ENCODE measurements at places on chromosomes 3 and 15.

- no peaks in the 10 kb centered on the region for H3K36me3 ChIP-seq
- no peak overlapping the region for H3K4me3 ChIP-seq
- no peaks in the 10 kb centered on the region for H3K27me3 ChIP-seq
- peaks cover 6% of the 10 kb centered on the region for H3K4me1 ChIP-seq
- H3K27ac ChIP-seq, result peak overlapping the region; percentile 44
- DNase-seq, result no peak
These were observed 210.8 kb upstream of the SEMA6D start for GRCh38 chr15:47506329-47507100.

GRCh38 chr3:13272831-13273603 lies 147.1 kb downstream of the NUP210 start:
- H3K36me3 ChIP-seq, result no peaks in the 10 kb centered on the region
- no peak overlapping the region for H3K27ac ChIP-seq
- no peak overlapping the region for H3K4me3 ChIP-seq
- DNase-seq, result no peak

GRCh38 chr3:126146034-126146433 lies 34.4 kb downstream of the ALDH1L1 start:
- no peaks in the 10 kb centered on the region for H3K4me1 ChIP-seq
- H3K27me3 ChIP-seq, result no peaks in the 10 kb centered on the region
- H3K36me3 ChIP-seq, result peaks cover 32% of the 10 kb centered on the region
- no peak for DNase-seq
- no peak overlapping the region for H3K4me3 ChIP-seq

GRCh38 chr3:140468407-140468806 lies 209.5 kb upstream of the TRIM42 start:
- no peaks in the 10 kb centered on the region for H3K27me3 ChIP-seq
- no peak for DNase-seq
- no peak overlapping the region for H3K27ac ChIP-seq
- no peak overlapping the region for H3K4me3 ChIP-seq

DNA sequence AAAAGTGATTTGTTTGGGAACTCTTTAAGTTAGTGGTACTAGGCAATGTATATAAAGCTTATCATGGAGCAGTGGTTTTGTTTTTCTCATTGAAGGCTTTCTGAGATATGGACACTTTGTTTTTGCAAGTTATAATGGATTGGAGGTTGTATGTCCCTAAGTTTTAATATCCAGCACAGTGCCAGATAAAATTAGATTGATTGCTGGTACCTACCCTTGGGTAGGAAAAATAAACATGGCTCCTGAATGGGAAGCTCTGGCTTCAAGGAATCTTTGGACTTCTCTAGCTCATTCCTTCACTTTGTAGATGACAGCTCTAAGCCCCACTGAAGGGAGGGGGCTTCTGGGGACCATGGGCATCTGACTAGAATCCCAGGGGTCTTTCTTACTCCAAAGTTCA lies 81.8 kb upstream of the SKOR1 start:
- no peaks in the 10 kb centered on the region for H3K36me3 ChIP-seq
- H3K27me3 ChIP-seq, result no peaks in the 10 kb centered on the region
- H3K4me1 ChIP-seq, result no peaks in the 10 kb centered on the region

DNA sequence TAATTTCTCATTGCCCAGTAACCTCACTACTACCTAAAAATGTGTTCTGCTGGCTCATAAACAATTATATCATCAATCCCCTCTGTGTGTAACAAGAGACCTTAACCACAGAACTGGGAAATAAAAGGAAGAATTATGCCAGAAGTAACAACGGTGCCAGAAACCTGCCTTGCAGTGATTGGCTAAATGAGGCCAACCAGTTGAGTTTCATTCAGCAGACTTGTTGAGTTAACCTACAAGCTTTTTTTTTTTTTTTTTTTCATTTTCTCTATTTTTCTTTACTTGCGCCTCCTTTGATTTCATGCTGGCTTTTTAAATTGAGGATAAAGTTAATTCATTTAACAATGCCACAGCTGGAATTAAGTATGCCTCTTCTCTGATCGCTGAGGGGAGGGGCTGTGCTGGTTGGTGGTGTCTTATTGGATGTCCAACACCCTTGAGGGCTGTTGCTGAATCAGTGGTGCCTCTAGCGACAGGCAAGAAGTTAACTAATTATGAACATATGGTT lies 30.0 kb upstream of the GMNC start:
- no peak overlapping the region for H3K4me3 ChIP-seq
- no peak for DNase-seq
- no peaks in the 10 kb centered on the region for H3K27me3 ChIP-seq
- no peaks in the 10 kb centered on the region for H3K36me3 ChIP-seq
- H3K4me1 ChIP-seq, result no peaks in the 10 kb centered on the region
- H3K27ac ChIP-seq, result no peak overlapping the region

GRCh38 chr3:194278186-194278845 lies 72.8 kb downstream of the CPN2 start:
- H3K36me3 ChIP-seq, result no peaks in the 10 kb centered on the region
- H3K27ac ChIP-seq, result peak overlapping the region; percentile 87
- H3K4me1 ChIP-seq, result peaks cover 52% of the 10 kb centered on the region

GRCh38 chr3:83048556-83048955 lies 1287.1 kb upstream of the GBE1 start:
- H3K27ac ChIP-seq, result no peak overlapping the region
- DNase-seq, result no peak
- H3K4me3 ChIP-seq, result no peak overlapping the region
- H3K4me1 ChIP-seq, result no peaks in the 10 kb centered on the region

- H3K4me3 ChIP-seq, result no peak overlapping the region
- H3K4me1 ChIP-seq, result peaks cover 27% of the 10 kb centered on the region
- H3K27ac ChIP-seq, result no peak overlapping the region
- DNase-seq, result peak; percentile 83
These were observed 35.6 kb upstream of the PRR23E start for GRCh38 chr3:127157171-127157828.

DNA sequence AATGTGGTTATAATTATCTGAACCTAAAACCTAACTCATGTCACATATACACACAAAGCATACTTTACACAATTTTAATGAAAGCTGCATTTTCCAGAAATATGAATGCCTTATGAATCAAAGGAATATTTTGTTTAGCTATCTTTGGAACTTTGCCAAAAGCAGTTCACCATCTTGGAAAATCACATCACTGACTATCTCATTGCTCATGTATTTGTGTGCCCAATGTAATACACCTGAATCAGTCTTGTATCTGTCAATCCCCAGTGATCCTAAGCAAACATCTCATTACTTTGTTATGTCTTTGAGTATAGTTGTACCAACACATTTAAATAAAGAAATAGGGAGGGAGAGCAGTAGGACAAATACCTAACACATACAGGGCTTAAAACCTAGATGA lies 15.6 kb upstream of the CD47 start:
- H3K36me3 ChIP-seq, result no peaks in the 10 kb centered on the region
- H3K27me3 ChIP-seq, result no peaks in the 10 kb centered on the region
- no peaks in the 10 kb centered on the region for H3K4me1 ChIP-seq
- no peak for DNase-seq
- H3K27ac ChIP-seq, result no peak overlapping the region

- H3K36me3 ChIP-seq, result no peaks in the 10 kb centered on the region
- no peak overlapping the region for H3K4me3 ChIP-seq
- no peaks in the 10 kb centered on the region for H3K27me3 ChIP-seq
- H3K27ac ChIP-seq, result no peak overlapping the region
These were observed 179.4 kb downstream of the GBE1 start for GRCh38 chr3:81581966-81582599.

DNA sequence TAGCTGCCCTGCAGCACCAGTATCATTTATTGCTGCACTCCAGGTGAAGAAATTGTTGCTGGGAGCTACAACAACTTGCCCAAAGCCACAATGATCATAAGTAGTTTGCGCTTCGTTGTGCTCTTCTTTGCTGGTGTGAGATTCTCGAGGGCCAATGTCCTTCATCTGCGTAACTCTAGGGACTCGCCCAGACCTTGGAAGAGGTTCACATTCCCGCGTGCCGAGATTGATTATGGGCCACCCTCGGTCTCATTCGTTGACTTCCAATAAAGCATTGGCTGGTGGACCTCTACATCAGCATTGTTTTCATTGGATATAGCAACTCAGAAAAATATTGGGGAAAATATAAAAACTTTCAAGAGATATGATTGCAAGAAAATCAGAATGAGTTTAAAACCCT lies 423 bp upstream of the PHLDB2 start:
- no peaks in the 10 kb centered on the region for H3K36me3 ChIP-seq
- H3K4me3 ChIP-seq, result peak overlapping the region; percentile 71
- no peak for DNase-seq
- peak overlapping the region; percentile 85 for H3K27ac ChIP-seq

- H3K4me1 ChIP-seq, result peaks cover 27% of the 10 kb centered on the region
- H3K27me3 ChIP-seq, result no peaks in the 10 kb centered on the region
These were observed 3.4 kb upstream of the LMLN start for GRCh38 chr3:197956626-197956988.

DNA sequence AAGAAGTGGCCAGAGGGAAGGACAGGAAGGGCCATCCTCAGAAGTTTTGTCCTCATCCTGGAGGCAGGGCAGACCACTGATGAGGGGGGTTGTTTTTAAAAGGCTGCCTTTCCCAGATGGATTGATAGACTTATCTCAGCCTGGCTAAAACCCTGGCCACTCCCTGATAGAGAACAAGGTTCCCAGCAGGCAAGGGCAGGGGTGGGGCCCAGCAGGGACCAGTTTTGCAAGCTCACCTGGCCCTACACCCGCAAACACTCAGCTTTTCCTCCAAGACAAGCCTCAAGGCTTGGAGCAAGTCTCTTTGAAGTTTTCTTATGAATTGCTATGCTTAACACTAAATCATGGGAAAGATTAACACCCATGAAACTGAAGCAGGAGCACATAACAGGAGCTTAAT lies 9.1 kb downstream of the LIPC start:
- no peaks in the 10 kb centered on the region for H3K27me3 ChIP-seq
- H3K36me3 ChIP-seq, result no peaks in the 10 kb centered on the region
- H3K27ac ChIP-seq, result no peak overlapping the region
- no peak overlapping the region for H3K4me3 ChIP-seq
- no peaks in the 10 kb centered on the region for H3K4me1 ChIP-seq
- DNase-seq, result no peak

DNA sequence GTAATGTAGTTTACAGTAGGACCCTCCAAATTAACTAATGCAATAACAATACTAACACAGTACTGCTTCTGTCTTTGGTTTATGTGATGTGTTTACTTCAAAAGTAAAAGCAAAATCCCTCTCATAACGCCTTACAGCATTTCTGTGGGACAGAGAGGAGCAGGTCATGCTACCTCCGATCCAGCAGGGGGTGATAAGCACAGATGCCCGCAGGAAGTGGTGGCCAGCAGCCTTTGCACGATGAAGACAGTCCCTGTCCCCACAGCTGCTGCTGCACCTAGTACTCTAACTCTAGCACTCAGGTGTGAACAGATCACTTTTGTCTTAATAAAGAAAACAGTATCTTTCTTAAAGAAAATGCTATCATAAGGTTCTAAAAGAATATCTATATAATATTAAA lies 38.3 kb downstream of the ANO10 start:
- H3K36me3 ChIP-seq, result peaks cover 2% of the 10 kb centered on the region
- no peak overlapping the region for H3K4me3 ChIP-seq
- no peak for DNase-seq
- H3K4me1 ChIP-seq, result no peaks in the 10 kb centered on the region
- no peak overlapping the region for H3K27ac ChIP-seq
- H3K27me3 ChIP-seq, result no peaks in the 10 kb centered on the region
